NK-92 treated with Interleukin-12 subunit alpha and Interleukin-12 subunit beta, amount 100 ng/mL, for 24 hours (cell line): ENCODE measurements at places on chromosomes 2 and 18.

DNA sequence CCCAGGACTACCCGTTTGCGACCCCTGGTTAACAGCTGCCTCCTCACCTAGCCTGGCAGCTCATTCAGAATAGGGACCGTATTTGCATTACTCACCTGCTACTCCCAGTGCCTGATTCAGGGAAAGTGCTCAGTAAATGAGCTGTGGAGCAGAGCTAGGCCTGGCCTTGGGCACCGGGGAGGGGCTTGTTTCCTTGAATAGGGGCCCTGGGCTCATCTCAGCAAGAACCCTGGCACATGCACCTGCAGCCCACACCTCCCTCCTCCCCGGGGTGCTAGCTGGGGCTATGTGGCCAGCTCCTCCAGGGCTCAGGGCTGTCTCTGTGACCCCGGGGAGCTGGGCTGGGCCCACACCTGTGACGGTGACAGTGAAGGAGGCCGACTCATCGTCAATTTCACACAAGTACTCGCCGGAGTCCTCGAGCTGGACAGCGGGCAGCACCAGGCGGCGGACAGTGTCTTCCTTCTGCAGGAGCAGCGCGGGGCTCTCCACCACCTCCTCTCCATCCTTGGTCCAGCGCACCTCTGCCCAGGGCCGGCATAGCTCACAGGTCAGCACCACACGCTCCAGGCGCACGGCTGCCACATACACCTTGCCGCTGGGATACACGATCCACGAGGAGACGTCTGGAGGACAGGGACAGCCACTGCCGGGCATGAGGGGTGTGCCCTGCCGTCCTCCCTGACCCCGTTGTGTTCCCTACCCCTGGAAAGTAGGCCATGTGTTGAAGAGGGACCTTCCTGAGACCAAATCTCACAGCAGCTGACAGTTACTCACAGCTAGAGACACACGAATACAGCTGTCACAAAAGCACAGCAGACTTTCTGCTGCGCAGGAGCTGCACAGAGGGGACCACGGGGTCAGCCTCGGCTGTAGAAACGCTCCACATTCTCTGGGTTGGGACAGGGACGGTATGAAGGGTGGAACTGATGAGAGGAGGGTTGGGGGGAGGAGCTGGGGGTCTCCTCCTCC, 9.0 kb downstream of the OBSL1 start:
- no peak for DNase-seq

- DNase-seq: peak; percentile 84
Observed at GRCh38 chr2:12057436-12058166, 311.2 kb downstream of the LPIN1 start.

DNA sequence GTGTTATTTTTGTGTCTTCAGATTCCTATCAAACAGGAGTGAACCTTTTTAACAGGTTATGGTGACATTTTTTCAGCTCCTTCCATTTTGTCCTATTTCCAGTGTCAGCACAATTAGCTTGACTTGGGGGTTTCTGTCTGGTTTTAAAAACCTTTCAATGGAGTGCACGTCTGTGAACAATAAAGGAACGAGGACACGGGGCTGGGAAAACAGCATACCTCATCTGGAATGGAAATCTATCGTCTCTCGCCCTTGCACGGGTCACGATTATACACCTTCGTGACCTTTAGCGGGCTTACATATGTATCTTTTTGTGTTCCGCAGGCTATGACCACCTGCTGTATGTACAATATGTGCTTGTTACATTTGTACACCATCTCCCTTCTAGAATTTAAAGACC, 2.3 kb upstream of the ZNF532 start:
- no peak for DNase-seq

DNA sequence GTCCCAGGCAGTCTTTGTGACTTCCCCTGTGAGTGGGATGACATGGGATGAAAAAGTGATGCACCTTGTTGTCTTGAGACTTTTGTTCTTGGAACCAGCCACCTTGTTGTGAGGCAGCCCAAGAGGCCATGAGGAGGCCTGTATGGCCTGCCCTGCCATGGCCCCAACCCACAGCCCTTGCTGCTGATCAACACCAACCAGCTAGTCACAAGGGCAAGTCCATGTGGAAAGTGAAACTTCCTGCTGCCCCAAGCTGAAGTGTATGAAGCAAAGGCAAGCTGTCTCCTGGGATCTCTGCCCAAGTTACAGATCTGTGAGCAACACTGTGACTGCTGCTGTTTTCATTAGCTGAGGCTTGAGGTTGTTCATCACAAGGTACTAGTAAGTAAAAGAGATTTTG, 21.6 kb downstream of the TMEM18 start:
- no peak for DNase-seq

DNA sequence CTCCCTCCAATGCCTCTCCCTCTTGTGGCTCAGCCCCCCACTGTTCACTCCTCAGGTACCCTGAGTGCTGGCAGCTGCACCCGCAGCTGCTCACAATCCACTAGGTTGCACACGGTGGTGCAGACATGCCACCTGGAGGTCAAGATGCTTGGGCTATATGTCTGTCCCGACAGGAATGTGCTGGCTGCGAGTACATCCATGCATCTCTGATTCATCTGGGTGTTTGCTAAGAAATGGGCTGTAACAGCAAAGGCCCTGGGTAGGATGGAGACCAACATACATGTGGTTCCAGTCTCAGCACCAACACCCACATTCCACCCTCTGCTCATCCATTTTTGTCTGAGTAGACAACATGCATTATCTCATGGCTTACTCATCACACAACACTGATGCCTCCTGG, 31.3 kb downstream of the ANKMY1 start:
- no peak for DNase-seq

- no peak for DNase-seq
Observed at GRCh38 chr2:13751955-13752354, 880.6 kb upstream of the LRATD1 start.

GRCh38 chr18:40371673-40372072, 1583.4 kb upstream of the PIK3C3 start:
- no peak for DNase-seq

GRCh38 chr2:54545702-54546450, 89.7 kb downstream of the SPTBN1 start:
- no peak for DNase-seq

DNA sequence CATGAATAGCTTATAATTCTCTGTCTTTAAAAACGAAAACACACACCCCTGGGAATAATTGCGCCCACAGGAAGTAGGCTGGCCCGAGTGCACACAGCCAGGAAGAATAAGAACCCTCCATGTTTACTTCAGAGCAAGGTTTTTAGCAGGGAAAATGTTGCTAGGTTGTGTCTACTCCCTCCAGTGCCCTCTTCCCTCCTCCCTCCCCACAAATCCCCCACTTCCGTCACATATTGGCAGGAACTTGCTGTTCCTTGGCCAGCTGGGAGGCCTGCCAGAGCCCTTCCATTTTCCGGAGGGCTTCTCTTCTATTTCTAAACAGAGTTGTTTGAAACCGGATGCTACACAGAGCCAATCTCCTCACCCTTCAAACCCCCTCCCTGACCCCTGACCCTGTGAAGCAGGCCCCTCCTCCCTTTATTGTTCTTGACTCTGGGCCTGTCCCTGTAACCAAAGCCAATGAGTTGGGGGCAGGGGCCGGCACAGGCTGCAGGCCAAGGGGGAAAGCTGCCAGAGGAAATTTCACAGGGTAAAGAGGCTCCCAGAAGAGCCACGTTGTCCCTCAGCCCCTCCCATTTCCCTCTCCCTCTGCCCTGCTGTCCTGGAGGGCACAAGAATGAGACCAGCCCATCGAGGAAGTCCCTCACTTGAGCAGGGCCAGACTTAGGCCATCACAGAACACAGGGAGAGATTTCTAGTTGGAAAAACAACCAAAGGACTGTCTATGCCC, 49.8 kb upstream of the LGALSL start:
- DNase-seq: no peak

GRCh38 chr2:84132370-84132769, 326.7 kb downstream of the SUCLG1 start:
- DNase-seq: no peak

DNA sequence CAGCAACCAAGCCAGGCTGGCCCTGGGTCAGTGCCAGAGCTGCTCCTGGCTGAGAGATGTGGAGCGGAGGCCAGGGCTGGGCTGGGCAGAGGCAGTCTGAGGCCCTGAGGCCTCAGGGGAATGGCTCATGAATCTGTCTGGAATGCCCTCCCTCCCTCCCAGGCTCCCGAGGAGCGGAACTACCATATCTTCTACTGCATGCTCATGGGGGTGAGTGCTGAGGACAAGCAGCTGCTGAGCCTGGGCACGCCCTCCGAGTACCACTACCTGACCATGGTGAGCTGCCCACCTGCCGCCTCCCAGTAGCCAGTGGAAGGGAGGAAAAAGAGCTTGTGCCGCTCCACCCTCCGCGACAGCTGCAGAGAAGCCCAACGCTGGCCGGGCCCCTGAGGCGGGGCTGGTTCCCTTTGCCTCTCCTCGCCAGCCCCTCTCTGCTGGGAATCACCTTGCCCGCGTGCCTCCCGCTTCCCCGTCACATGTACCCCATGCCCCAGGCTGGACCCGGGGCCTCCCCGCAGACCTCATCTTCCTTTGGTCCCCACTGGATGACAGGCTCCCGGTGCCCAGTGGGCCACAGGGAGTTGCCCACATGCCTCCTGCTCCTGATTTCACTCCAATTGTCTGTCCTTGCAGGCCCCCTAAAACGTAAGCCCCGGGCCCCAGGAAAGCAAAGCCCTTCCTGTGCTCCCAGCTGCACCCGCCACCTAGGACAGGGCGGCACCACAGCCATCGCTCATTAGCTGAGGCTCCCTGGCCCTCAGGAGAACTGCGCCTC, 41.1 kb downstream of the MYO7B start:
- no peak for DNase-seq

GRCh38 chr2:55134316-55134706, 84.1 kb upstream of the RTN4 start:
- DNase-seq: no peak

GRCh38 chr18:75858754-75859153, 431.3 kb upstream of the SMIM21 start:
- no peak for DNase-seq

GRCh38 chr2:74817304-74817675, 16.6 kb upstream of the HK2 start:
- no peak for DNase-seq

DNA sequence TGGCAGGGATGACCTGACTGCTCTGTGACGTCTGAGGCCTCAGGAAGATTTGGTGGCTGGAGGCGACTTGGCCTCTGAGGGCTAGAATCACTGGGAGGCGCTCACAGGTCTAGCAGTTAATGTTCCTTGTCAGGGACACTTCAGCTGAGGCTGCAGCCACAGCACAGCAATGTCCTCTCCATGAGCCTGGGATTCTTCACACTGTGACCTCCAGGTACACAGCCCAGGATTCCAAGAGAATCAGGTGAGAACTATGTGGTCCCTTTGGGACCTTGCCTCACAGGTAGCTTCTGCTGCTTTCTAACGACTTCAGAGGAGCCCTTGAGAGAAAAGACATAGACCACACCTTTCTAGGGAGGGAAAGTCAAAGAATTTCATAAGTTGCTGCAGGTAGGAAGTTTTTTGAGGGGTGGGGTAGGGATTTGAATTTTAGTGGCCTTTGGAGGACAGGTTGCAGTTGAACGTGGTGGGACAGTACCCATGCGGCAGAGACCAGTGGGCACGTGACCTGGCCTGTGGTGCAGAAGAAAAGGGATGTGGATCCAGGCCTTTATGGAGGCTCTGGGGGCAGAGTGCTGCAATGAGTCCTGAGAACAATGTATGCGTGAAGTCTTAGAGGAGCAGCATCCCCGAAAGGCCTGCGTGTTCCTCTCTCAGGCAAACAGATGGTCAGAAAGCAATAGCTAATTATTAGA, 86.2 kb downstream of the LYPD1 start:
- no peak for DNase-seq

- no peak for DNase-seq
Observed at GRCh38 chr2:233686928-233687327, 5.2 kb downstream of the UGT1A7 start.

DNA sequence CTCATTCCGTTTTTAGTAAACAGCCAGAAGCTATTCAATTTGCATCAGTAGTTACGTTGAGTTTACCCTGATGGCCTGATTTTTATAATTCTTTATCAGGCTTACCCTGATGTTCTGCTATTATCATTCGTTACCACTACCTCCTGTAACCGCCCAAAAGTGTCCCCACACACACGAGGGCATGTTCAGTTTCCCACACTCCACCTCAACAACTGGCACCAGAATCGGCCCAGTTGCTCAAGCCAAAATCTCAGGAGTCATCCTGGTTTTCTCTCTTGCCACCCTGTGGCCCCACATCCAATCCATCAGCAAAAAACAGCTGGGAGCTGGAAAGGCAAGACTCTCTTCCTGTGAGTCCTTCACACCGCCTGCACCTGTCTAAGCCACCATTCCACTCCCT, 102.9 kb upstream of the RAB6C start:
- no peak for DNase-seq

DNA sequence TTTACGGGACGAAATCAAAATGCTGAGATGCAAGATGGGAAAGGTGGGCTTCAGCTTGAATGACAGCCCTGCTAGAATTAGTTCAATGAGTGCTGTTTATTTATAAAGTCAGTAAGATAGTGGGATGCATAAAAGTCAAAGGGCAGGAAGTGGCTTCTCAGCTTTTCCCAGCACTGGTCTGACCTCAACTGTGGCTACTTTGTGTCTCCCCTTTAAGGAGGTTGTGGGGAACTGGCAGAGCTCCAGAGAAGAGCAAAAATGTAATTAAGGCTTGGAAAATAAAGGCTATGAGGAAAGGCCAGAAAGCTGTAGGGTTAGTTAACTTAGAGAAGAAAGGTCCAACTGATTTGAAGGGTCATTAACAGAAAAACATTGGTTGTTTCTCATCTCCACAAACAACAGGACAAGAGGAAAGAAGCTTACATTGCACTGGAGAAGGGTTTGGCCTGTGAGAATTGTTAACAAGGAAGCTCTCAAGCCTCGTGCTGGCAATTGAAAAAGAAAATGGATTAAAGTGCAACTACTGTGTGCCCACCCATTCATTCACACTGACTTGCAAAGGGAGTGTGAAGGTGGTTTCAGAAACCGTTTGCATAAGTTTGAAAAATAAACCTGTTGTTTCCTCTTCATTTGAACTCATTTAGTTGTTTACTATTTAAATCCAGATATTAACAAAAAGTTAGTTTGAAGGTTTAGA, 68.8 kb upstream of the CD28 start:
- DNase-seq: no peak
